ENCODE measurements at places on chromosomes 2 and 18.

GRCh38 chr2:19899985-19900930 lies 1.5 kb downstream of the TTC32 start:
- DNase-seq: no peak

DNA sequence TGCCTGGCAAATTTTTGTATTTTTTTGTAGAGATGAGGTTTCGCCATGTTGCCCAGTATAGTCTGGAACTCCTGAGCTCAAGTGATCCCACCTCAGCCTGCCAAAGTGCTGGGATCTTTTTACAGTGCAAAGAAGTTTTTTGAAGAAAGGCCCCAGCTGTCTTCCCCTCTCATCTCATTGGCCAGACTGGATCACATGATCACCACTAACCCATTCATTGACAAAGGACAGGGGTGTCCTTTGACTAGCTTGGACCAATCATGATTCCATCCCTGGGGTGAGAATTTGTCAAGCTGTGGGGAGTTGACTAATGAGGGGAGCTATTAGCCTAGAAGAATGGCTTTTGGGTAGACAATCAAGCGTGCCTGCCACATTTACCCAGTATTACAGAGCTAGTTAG lies 232.9 kb upstream of the TANK start:
- DNase-seq: no peak

GRCh38 chr2:28393114-28393836 lies 617 bp downstream of the FOSL2 start:
- no peak for DNase-seq

- no peak for DNase-seq
These were observed 45.5 kb upstream of the CAB39 start for GRCh38 chr2:230666885-230667712.

GRCh38 chr18:76662626-76663025 lies 159.7 kb upstream of the ZNF236 start:
- DNase-seq: no peak

DNA sequence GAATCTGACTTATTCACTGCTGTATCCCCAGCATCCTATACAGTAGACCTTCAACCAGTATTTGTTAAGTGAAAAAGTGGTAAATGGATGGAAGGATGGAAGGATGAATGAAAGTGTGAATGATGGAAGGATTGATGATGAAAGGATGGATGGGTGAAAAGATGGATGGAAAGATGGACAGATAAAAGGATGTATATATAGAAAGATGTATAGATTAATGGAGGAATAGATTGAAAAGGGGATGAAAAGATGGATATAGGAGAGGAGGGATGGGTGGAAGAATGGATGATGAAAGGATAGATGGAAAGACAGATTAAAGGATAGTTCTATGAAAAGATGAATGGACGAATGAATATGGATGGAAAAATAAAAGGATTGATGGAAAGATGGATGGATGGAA lies 50.0 kb downstream of the PSD4 start:
- no peak for DNase-seq

Measured in NCI-H187 treated with DMSO at 0.1 percent for 48 hours (cell line).